ENCODE measurements at places on chromosomes 6 and 20.

DNA sequence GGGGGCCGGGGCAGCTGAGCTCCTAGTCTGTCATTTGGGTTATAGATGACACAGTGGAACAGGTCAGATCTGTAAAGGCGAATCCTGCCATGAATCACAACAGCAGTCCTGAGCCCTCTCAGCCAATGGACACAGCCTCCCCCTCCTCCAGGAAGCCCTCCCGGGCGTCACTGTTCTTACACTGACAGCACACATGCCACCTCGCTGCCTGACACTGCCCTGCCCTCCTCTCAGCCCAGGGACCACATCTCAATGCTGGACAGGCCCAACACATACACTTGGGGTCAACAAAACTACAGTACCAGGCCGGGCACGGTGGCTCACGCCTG, 26.8 kb downstream of the ZBTB46 start:
- no peak for DNase-seq

- no peak for DNase-seq
These were observed 100.6 kb downstream of the KCNB1 start for GRCh38 chr20:49381558-49382493.

GRCh38 chr6:71056656-71057055, 99.8 kb upstream of the B3GAT2 start:
- DNase-seq, result no peak

DNA sequence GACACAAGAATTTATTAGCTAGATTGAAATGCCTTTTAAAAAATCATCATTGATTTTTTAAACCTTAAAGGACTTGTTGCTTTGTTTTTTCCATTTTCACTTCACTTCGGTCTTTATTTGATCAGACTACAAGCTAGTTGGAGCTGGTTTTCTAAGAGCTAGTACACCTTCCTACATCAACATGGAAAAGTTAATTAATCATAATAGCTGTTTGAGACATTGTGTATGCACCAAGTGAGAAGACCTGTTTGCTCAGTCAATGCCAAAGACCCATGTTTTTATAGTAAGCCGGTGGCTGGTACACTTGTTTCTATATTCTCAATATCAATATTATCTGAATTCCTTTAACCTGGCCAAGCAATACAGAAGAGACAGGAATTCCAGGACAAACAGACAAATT, 310.2 kb upstream of the SGK1 start:
- DNase-seq, result no peak
